ENCODE measurements at places on chromosomes 1 and 21.
A peak's percentile ranks its signal among the peaks of the same experiment; 100 is the strongest.

- peak; percentile 19 for DNase-seq
These were observed 1.1 kb downstream of the MIA3 start for GRCh38 chr1:222618880-222619596.

- DNase-seq = no peak
These were observed 21.6 kb upstream of the STUM start for GRCh38 chr1:226526801-226527595.

- no peak for DNase-seq
These were observed at the start of gene PTCH2 for GRCh38 chr1:44842862-44843655. TSS of gene PTCH2 (minus strand) at chr1:44843253. CDS start at chr1:44842932, 321 bp downstream.

GRCh38 chr1:229370601-229371021 is 27.8 kb upstream of the CCSAP start:
- DNase-seq = no peak

DNA sequence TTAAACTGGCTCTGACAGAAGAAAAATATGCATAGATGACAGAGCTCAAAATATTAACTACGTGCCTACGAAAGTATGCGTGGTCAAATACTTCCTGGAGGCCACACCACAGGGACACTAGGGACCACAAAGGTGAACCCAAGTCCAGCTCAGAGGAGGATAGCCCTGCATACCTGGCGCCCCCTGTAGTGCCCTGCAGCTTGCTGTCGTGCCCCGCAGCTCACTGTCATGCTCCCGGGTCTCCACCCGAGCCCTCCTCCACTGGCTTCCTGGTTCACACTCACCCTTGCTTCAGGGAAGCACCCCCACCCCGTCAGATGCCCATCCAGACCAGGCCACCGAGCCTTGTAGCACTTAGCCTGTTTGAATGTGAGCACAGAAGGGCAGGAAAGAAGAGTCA is 16.7 kb upstream of the NADK start:
- no peak for DNase-seq

GRCh38 chr1:111998332-111998731 is 8.9 kb upstream of the KCND3 start:
- DNase-seq = no peak

GRCh38 chr1:20928146-20928545 is 141.0 kb upstream of the HP1BP3 start:
- no peak for DNase-seq

DNA sequence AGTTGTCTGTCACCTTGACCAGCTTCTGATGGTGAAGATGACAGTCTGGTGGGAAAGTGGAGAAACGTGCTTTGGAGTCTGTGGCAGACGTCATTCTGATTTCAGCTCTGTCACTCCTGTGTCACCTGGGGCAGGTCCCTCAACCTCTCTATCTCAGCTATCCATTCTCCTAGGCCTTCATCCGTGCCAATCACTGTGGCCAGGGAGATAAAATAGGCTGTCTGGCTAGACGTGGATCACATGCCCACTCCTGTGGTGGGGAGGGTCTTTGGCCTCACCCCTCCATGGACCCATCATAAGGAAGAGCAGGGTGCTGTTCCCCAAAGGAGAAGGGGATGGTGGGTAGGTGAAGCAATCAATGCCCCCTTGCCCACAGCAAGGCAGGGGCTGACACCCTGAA is 140.3 kb downstream of the ACTL8 start:
- DNase-seq = no peak

GRCh38 chr1:227805606-227806197 is 9.8 kb upstream of the PRSS38 start:
- peak; percentile 71 for DNase-seq

DNA sequence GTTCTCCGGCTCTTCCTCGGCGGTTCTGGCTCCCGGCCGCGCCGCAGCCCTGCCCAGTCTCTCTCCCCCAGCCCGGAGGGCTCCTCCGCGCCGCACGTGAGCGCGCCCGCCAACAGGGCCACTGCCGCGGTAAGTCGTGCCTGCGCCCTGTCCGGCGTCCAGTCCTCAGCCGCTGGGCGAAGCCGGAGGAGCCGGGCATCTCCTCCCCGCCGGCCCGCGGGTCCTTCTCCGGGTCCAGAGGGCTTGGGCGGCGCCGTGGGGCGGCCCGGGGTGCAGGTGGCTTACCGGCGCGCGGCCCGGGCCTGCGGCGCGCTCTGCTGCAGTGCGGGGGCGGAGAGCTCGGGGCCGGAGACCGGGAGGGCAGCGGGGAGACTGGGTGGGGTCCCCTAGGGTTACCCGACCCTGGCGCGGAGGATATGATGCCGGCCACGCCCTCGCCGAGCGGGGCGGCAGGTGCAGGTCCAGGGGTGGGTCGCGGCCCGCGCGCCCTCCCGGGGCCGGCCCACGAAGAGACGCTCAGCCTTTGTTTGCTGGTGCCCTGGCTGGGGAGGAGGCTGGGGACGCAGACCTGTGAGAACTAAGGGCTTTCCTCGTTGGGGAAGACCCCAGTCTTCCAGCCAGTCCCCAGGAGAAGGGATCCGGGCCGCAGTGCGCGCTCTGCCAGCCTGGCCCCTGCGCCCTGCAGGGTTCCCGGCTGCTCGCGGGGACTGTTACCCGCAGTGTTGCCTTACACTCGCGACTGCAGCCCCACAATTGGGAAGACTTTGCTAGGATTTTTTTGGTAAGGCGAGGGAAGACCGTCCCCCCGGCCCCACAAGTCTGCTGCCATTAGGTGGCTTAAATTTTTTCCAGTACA is at the start of gene DOP1B:
Gene DOP1B, plus strand, starts transcription at position 10 of the 856 bp plus-strand sequence. CDS start 7,910 bp downstream, outside the sequence.
- DNase-seq = no peak

- no peak for DNase-seq
These were observed 25.7 kb downstream of the COQ8A start for GRCh38 chr1:226965581-226966440.
